Left renal pelvis (tissue), 4 donors: ENCODE measurements at places on chromosomes 16 and 17.

GRCh38 chr16:72788269-72788809 lies 259.6 kb downstream of the ZFHX3 start:
- DNase-seq, result no peak

- DNase-seq, result peak; percentile 46
Observed at GRCh38 chr17:39573447-39574298, 34.0 kb downstream of the NEUROD2 start.

DNA sequence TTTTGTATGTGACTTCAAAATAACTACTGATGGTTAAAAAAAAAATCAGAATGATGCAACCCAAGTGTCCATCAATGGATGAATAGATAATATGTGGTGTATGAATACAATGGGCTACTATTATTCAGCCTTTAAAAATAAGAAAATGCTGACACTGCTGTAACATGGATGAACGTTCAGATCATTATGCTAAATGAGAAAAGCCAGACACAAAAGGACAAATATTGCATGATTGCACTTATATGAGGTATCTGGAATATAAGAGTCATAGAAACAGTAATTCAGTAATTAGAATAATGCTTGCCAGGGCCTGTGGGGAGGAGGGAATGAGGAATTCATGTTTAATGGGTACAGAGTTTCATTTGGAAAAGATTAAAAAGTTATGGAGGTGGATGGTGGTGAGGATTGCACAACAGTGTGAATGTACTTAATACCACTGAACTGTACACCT lies 25.4 kb downstream of the TENT4B start:
- no peak for DNase-seq

- no peak for DNase-seq
Observed at GRCh38 chr16:6852643-6853225, 479.9 kb upstream of the RBFOX1 start.

DNA sequence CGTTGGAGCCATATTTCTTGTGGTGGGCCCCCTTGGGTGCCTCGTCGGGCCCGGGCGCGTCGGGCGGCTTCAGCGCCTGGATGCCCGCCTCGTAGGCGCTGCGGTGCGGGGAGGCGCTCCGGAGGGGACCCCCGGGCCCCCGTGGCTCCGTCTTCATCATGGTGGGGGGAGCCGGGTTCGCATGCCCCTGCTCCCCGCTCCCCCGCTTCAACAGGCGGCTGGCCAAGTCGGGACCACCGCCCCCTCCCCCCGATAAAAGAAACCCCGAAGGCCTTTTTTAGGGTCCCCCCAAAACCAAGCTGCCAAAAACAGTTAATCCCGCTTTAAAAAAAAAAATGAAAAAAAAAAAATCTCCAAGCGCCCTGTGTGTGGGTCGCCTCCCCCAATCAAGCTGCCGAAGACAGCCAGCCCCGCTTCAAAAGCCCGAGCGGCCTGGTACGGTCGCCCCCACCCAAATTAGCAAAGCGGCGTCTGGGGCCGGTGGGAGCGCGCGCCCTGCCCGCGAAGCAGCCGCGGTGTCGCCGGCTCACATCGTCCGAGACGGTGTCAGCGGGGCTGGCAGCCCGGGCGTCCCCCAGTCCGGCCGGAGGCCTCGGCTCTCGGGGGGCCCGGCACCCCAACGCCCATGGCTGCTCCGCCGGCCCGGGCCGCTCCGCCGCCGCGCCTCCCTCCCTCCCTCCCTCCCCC lies at the start of gene PPP1R9B:
PPP1R9B (minus strand) TSS at position 324 of the 687 bp plus-strand sequence; CDS start at position 160, 164 bp downstream.
- DNase-seq, result no peak

DNA sequence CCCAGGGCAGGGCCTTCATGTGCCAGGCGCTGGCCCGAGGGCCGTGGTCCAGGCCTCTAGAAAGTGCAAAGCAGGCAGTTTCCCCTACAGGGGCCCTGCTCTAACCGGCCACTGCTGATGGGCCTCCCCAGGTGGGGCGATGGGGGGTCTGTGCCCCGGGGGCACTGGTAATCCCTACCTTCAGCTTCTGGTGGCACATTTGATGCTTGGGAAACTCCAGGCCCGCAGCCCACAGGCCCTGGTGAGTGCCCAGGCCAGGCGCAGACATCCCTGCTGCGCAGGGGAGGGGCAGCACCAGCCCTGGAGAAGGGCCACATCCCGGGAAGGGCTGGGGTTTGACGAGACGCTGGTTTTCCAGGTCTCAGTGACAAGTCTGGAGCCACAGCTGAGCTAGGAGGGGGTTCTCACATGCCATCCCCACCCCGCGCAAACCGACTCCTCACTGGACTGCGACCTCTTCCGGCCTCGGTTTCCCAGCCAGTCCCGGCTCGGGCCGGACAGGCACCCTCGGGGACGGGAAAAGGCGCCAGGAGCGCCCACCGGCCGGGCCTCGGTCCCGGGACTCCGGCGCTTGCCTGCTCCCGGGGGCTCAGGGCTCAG lies 1.6 kb downstream of the DOC2B start:
- no peak for DNase-seq

DNA sequence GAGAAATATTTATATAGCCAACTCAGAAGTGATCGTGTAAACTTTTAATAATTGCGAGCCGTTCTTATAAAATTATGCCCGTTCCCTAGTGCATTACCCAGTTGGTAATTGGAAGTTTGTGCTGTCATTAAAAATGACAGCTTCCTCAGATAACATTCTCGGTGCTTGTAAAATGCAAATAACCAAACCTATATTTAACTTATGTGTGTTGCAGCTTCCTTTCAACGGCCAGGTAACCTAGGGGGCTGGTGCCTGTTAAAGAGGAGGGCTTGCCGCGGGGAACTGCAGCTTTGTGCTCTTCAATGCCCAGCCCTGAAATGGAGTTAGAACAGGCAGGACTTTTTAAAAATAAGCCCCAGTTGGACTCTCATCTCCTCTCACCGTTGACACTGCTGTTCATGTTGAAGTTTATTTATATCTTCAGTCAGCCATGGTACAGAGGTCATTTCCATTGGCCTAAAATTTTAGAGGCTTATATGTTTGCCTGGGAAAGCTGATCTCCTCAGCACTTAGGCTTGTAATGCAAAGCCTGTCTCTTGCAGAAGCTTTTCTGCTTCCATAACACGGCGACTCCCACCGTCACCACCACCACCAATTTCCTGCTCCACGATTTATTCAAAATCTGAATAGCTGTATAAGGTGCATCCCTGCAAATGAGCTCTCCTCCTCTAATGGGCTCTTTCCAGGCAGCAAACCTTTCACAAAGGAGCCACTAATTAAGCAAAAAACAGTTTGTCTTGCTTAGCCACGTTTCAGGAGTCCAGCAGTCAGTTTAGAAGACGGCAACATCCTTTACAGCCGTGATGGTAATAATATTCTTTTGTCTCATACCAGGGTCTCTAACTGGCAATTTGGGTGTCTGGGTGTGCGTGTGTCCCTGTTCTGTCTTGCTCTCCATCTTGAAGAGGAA lies 74.7 kb downstream of the RPA1 start:
- no peak for DNase-seq
